ENCODE measurements at places on chromosomes 1 and 21.

GRCh38 chr1:22955146-22955545 lies 17.5 kb downstream of the LACTBL1 start:
- DNase-seq, result no peak

- DNase-seq, result no peak
Measured at GRCh38 chr1:151311011-151311410, 16.2 kb downstream of the PI4KB start.

DNA sequence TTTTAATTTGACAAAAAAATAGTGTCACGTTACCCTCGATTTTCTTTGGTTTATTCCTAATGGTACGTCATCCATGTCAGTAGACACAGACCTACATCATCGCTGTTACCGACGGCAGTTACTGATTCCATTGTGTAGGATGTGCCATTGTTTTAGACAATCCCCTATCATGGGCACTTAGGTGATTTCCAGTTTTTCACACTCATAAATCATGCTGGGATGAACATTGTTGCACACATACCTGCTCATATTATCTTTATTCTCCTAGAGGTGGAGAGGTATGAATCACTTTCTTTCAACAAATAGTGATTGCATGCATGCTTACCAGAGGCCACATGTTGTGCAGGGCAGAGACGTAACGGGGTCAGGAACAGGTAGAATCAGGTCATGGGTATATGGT lies 79.7 kb upstream of the EFHD2 start:
- no peak for DNase-seq

DNA sequence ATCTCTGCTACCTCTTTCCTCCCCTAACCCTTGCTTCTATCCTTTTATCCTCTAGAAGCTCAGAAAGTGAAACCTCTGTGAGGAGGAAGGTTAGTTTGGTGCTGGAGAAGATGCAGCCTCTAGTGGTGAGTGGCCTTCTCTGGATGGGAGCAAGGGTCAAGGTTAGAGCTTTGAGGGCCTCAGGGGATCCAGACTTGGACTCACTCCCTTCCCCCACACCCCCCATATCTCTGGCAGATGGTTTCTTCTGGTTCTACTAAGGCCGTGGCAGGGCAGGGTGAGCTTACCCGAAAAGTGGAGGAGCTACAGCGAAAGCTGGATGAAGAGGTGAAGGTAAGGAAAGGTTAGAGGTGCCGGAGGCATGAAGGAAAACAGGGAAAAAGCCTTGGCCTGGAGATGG lies 9.2 kb downstream of the CGN start:
- DNase-seq, result no peak

DNA sequence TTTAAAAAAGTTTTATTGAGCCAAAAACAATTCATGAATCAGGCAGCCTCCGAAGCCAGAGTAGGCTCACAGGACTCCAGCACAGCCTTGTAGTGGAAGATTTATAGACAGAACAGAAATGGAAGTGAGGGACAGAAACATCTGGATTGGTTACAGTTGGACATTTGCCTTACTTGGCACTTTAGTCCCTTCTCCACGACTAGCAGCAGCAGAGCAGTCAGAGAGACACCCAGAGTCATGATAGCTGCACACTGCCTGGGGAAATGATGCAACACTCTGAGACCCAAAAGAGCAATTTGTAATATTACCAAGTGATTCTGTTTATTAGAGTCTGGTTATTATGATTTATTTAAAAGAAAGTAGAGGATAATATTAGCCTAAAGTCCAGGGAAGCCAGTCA lies 72.2 kb upstream of the KRTAP11-1 start:
- DNase-seq, result no peak

DNA sequence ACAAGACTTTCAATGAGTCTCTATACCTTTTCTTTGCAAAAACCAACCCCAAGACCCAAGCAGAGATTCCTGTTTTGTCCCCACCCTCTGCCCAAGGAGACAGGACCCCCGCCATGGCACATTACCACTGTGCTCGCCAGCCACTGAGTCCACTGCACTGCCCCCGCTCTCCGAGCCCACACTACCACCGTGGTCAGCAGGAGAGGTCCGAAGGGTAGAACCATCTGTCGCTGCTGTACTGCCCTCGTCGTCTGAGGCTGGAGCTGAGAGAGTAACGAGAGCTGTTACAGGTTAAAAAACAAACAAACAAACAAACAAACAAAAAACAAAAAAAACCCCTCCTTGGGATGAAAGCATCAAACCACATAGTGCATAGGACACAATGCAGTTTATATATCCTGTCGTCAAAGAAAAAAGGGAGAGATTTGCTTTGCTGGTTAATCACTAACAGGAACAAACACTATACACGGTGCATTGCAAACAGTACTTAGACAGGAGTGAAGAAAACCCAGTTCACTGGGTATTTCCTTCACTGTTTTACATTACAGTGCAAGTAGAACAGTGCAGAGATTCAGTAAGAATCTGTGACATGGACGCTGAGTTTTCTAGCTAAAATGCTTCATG lies 71.0 kb downstream of the UBR4 start:
- no peak for DNase-seq

DNA sequence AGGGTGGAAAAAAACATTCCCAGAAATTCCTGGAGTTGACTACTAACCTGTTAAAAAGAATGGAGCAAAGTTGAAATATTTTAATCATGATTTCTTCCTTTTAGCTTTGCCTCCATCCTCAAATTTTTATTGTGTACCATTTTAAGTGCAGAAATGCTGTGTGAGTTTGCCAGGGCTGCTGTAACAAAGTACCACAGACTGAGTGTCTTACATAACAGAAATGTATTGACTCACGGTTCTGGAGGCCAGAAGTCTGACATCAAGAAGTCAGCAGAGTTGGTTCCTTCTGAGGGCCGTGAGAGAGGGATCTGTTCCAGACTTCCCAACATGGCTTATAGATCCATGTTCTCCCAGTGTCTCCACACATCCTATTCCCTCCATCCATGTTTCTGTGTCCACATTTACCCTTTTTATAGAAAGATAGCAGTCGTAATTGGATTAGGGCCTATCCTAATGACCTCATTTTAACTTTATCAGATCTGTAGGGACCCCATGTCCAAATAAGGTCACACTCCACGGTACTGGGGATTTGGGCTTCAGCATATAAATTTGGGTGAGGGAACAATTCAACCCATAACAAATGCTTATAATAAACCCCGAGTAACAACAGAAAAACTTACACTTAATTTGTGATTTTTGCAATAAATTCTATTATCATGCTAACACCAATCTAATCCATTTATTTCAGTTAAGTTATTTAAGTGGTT lies 12.7 kb downstream of the SNX7 start:
- DNase-seq, result no peak

DNA sequence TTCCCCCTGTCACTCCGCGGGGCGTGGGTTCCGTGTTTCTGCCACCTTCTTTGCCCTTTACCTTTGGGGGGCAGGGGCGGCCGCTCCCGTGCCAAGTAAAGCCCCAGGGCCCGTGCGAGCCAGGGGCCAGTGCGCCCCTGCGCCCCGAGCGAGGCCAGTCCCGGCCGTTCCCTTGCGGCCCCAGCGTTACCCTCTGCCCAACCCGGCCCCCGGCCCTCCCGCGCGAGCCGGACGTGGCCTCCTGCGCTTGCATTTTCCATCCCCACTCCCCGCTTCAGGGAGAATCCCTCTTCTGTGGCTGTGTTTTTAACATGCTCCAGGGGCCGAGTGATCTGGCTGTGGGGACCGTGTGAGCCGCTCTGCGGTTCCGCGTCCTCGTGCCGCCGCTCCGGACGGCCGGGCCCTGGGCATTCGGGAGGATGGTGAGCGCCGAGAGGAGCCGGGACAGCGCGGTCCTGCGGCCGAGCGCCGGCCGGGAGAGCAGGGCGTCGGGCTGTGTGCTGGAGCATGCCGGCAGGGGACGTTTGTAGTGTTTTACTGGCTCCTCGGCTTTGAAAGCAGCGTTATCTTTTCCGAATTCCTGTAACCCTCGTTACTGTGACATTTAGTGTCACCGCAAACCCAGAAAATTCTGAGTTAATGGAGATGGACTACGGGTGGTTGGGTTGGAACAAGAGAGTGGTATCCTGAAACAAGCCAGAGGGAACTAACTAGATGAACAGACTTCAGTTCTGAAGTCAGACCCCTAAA lies 1.0 kb downstream of the GALNT2 start:
- DNase-seq, result no peak

- no peak for DNase-seq
Measured at GRCh38 chr1:119331915-119332314, 36.7 kb upstream of the HAO2 start.

- DNase-seq, result no peak
Measured at GRCh38 chr1:234943836-234944402, 184.7 kb downstream of the TOMM20 start.

- no peak for DNase-seq
Measured at GRCh38 chr1:94769551-94769950, 50.6 kb upstream of the SLC44A3 start.

DNA sequence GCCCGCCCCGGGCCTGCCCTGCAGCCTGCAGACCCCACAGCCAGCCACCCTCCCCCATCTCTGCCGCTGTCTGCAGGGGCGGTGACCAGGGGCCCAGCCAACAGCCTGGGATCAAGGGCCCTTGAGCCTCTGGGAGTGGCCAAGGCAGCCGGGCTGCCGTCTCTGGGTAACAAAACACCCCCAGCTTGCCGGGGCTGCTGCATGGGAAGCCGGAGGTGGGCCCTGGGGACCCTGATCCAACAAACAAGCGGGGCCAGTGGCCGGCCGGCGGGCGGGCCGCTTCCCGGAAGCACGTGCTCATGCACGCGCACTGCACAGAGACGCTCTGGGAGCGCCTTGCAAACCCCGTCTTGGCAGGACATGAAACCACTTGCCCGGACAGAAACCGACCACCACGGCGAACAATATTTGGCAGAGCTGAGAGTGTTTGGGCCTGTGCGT lies 13.2 kb downstream of the MEGF6 start:
- no peak for DNase-seq

DNA sequence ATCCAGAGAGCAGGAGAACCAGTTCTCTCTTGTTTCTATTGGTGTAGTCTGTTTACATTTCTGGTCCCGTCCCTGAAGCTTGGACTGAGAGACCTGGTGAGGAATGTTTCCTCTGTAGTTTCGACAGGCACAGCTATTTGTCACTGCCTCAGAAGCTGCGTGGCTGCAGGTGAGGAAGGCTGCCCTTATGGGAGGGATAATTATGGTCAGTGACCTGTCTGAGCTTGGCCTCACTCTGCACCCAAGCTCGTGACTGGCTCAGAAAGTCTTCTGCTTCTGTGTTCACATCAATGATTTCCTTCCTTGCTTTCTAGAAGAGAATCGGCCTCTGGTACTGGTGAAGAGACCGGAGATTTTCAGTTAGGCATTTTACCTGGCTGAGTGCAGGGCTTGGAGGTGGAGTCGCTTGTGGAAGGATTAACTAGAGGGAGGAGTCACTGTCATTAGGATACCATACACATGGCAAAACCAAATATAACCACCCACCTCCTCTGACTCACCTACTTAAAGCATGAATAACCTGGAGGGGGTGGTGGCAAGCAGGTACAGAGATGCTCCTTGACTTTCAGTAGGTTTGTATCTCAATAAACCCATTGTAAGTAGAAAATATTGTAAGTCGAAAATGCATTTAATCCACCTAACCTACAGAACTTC lies 19.9 kb upstream of the WDR26 start:
- no peak for DNase-seq

GRCh38 chr1:227944090-227944930 lies 3.4 kb downstream of the WNT9A start:
- DNase-seq, result no peak

DNA sequence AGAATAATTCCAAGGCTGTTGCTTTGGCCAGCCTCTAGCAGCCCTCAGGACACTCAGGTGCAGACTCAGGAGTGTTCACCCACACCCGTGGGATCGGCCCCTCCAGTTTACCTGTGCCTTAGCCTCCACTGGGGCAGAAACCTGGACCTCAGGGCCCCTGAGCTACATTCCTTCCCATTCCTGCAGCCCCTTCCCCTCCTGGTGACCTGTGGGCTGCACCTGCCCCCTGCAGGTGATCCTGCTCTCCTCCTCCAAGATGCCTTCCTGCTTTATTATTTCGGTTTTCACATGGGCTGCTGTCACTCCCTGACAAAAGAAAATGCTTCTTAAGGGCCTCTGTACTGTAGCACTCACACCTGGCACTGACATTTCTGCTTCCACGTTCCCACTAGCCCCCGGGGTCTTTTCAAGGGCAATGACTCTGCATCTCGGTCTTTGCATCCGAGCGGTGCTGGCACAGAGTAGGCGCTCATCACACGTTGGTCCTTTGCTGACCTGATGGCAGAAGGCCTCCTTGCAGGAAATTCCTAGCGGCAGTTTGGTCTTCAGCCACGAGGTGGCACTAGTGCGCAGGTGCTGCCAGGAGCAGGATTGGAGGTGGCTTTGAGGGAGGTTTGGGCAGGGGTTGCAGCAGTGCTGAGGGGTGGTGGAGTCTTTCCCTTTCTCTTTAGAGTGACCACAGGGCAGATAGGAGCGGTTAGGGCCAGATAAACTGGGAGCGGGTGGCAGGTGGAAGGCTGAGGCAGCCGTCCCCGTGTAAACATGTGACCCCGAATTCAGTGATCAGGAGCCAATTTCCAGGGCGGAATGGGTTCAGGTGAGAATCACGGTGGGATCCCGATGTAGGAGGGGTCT lies 25.3 kb upstream of the ETV3 start:
- peak; percentile 71 for DNase-seq

DNA sequence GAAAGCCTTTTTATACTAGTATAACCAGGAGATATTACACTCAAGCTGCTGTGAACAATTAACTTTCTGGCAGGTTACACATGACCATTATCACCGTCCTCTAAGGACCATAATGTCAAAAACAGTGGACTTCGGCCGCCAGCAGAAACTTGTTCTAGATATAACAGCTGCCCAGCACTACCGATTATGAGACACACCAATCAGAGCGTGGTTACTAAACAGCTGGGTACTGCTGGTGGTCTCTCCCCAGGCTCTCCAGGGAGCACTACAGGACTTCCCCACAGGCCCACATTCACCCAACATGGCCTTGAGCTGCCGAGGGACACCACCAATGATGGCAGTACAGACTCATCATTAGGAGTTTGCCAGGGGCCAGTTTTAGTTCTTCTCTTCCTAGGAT lies 57.9 kb upstream of the CTBS start:
- no peak for DNase-seq

DNA sequence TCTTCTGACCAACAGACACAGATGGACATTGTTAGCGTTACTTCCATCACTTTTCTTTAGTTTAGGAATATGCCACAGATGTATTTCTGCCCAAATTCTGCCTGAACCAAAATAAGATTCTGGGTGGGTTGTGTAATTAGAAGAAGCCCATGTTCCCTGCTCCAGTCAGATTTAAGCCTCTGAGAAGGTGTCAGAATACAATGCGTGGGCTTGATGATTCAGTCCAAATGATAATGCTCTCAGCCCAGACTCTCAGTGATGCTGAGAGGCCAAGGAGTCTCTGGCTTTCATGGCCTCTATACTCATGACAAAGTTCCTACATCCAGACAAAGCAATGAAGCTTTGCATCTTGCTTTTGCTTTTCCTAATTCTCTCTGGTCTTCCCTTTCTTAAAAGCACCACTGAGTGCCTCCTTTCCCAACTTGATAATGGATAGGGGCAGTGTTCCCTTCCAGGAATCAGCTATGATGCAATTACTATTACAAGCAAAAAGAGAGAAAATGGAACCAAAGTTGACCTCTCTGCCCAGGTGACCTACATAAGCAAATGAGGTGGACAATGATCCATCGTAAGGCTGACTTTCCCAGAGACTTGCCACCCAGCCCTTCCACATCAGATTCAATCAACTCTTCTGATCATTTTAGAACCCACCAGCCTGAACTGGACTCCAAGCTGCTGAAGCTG lies 8.8 kb downstream of the SEC16B start:
- DNase-seq, result no peak

Data from central memory CD8-positive, alpha-beta T cell (primary cell).